Endothelial cell of umbilical vein (primary cell): ENCODE measurements at places on chromosomes 7 and 10. TPM values are rescaled to one million over a fixed set of nuclear protein-coding genes. Genes with fewer than 3 reads are reported as not detected.

Gene PYROXD2
- 7.0 TPM in 2 replicates for total RNA-seq

Gene AGR3
- not detected in 2 replicates for total RNA-seq

Gene DBNL
- total RNA-seq = 92.1 and 94.0 TPM in 2 replicates

Gene SAMD9L
- total RNA-seq = 10.5 and 14.9 TPM in 2 replicates

Gene POLR2J2
- total RNA-seq = 19.2 and 21.3 TPM in 2 replicates

Gene ZNF467
- 6.5 and 8.9 TPM in 2 replicates for total RNA-seq

Gene SNX8
- total RNA-seq = 41.4 and 50.3 TPM in 2 replicates

Gene NXPH1
- total RNA-seq = not detected in 2 replicates

Gene PCDH15
- not detected in 2 replicates for total RNA-seq

Gene AP3M1
- total RNA-seq = 52.9 and 58.8 TPM in 2 replicates

Gene MSMB
- not detected in 2 replicates for total RNA-seq
